HepG2 (cell line): ENCODE measurements at places on chromosomes 11 and 22. TPM values are rescaled to one million over a fixed set of nuclear protein-coding genes. Genes with fewer than 3 reads are reported as not detected.

DNA sequence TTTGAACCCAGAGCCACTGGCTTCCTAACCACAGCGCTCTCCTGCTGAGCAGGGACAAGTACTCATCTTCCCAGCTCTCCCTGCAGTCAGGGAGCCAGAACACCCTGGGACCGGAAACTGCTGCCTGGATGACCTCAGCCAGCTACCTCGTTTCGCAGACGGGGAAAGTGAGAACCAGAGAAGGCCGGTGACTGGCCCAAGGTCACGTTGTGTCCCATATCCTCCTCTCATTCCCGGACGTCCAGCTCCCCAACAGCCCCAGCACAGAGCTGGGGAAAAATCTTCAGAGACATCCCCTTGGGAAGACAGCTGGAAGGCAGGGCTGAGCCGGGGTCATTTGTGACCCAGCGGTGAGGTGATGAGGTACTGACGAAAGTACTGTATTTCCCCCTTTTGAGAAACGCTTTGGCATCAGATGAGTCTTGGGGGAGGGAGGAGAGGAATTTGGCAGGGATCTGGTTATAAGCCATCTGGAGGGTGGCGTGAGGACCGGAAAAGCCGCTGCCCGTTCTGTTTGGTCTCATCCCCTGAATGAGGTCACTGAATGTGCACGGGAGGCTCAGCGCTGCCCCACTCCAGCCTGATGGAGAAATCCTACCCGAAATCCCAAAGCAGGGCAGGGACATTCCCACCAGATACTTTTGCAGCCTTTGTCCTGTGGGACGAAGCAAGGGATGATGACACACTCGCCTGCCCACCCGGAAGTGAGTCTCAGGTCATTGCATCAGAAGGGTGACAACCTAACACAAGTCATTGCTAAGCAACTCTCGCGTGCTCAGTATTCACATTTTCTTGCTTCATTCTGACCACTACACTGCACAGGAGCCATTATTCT is 41.1 kb downstream of the LIF start:
- peak; percentile 40 for DNase-seq

- DNase-seq = no peak
Measured at GRCh38 chr22:19734163-19734562, 10.8 kb downstream of the GP1BB start.

DNA sequence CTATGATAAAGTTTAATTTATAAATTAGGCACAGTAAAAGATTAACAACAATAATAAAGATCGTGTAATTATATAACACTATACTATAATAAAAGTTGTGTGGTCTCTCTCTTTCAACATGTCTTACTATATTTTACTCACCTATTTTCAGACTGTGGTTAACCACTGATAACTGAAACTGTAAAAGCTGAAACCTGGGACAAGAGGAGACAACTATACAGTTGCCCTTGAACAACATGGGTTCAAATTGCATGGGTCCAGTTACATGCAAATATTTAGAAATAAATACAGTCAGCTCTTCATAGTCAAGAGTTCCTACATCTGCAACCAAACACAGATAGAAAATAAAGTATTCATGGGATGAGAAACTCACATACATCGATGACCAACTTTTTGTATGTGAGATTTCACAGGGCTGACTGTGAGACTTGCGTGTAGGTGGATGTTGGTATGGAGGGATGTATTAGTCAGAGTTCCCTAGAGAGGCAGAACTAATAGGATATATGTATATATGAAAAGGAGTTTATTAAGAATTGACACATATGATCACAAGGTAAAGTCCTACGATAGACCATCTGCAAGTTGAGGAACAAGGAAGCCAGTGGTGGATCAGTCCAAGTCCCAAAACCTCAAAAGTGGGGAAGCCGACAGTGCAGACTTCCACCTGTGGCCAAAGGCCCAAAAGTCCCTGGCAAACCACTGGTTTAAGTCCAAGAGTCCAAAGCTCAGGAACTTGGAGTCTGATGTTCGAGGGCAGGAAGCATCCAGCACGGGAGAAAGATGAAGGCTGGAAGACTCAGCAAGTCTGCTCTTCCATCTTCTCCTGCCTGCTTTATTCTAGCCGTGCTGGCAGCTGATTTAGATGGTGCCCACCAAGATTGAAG is 359.5 kb downstream of the INSC start:
- no peak for DNase-seq

DNA sequence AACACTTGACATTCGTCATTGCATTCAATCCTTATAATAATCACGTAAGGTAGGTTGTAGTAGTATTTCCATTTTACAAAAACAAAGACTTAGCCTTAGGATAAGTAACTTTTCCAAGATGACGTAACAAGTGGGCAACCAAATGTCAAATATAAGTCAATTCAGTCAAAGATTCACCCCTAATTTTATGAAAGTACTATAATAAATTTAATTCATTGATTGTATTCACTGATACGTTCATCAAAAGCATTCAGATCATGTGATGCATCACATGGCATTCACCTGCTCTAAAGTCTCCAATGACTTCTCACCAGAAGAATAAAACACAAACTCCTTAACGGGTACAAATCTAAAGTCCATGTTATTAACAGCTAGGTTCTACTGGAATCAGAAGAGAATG is 2.1 kb downstream of the KIF18A start:
- DNase-seq = no peak

The OR10D3 gene
- not detected in 2 replicates for total RNA-seq

The UPK3A gene
- 10.0 and 10.5 TPM in 2 replicates for total RNA-seq

The GSTT2B gene
- 0.53 and 1.5 TPM in 2 replicates for total RNA-seq

The SPON1 gene
- total RNA-seq = not detected in 2 replicates
